ENCODE measurements at places on chromosomes 16 and 17.

GRCh38 chr16:30652718-30653117 lies 2.0 kb downstream of the PRR14 start:
- no peak for DNase-seq

DNA sequence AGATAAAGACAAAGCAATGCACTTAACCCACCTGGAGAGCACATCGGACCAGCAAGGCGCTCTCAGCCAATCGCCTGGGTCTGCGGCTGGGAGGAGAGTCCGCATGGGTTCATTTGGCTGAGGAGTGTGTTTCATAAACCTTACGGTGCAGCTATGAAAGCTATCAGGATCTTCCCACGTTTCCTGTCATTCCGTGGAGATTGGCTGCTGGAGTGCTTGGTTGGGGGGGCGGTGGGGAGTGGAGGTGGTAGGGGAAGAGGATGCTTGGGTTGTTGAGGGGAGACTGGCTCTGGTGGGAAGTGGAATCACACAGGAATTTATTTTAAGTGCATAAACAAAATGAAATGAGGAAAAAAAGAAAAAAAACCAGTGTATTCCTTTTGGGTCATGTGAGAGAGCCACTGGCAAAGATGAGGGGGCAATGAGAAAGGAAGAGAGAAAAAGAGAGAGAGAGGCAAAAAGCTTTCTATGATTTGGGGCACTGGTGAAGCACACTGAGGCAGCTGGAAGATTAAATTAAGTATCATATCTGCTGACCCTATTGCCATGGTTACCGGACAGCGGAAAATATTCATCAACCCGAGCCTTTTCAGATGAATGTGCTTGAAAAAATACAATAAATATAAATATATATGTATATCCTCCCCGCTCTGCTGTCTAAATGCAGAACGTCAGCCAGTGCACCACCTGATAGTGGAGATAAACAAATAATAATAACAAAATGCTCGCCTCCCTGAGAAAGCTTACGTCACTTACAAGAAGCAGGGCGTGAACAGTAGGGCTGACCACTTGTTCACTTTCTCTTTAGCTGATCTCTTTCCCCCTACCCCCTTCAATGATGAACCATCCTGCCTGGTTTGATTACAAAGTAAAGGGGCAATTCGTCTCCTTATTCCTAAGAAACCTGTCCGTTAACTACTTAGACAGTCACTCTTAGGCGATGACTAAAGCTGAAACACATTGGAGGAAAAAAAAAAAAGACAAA lies 457.0 kb upstream of the ZFHX3 start:
- DNase-seq, result no peak

DNA sequence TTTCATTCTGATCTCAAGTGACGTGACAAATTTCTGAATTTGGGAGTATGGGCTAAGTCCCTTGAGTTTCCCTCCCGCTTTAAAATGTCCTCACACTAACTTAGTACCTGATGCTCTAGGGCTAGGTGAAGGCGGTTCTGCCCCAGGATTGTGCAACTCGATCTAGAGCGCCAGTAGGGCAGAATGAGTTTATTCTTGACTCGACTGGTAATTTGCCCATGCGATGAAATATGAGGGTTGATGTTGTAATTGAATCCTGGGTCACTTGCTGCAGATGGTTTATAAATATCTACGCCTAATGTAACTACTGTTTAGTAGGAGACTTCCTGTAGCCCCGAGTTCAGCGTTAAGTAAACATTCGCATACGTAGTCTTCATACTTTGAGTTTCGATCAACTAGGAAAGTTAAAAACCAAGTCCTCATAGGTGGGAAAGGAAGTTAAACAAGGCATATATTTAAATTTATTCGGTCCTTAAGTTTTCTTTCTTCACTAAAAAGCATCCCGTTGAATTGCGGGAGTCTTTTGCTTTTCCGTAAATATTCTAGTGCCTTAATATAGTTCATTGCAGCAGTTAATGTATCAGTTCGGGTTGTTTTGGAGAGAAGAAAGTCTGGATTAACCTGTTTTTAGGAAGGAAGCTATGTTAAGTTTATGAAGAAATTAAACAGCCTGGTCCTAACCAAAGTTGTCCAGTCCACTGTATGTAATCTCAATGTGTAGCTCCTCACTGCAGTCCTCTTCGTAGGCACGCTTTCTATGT lies 1.6 kb downstream of the CTCF start:
- no peak for DNase-seq

- no peak for DNase-seq
These were observed 11.2 kb downstream of the GALK1 start for GRCh38 chr17:75753514-75754377.

DNA sequence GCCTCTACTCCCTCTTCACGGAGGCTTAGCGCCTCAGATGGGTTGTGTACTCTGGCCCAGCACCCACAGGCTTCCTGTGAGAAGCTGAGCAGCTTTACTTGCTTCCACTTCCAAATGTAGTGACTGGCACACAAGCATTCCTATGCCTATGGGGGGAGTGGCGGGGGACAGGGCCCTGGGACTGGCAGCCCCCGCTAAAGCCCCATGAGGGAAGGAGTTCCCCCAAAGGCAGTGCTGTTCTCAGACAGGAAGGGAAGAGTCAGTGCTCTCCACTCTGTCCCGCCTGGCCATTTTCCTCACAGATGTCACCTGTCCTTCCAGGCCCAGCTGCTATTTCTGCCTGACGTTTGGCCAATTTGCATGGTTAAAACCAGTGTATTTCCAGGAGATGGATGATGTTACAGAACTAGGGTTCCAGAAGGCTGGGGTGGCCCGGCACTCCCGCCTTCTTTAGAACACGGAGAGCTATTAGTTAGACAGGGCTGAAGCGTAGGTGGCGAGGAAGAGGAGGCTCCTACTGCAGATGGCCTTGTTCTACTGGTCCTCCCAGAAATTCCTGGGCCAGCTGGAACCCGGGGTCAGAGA lies 83.9 kb upstream of the FBXO47 start:
- no peak for DNase-seq

GRCh38 chr16:89020068-89020924 lies 43.3 kb upstream of the CBFA2T3 start:
- no peak for DNase-seq

GRCh38 chr17:73814075-73814474 lies 169.8 kb upstream of the SDK2 start:
- no peak for DNase-seq

GRCh38 chr16:28876973-28877654 lies 1.2 kb upstream of the ATP2A1 start:
- DNase-seq, result no peak

- DNase-seq, result no peak
These were observed 22.5 kb upstream of the DYNLL2 start for GRCh38 chr17:58060596-58061191.

DNA sequence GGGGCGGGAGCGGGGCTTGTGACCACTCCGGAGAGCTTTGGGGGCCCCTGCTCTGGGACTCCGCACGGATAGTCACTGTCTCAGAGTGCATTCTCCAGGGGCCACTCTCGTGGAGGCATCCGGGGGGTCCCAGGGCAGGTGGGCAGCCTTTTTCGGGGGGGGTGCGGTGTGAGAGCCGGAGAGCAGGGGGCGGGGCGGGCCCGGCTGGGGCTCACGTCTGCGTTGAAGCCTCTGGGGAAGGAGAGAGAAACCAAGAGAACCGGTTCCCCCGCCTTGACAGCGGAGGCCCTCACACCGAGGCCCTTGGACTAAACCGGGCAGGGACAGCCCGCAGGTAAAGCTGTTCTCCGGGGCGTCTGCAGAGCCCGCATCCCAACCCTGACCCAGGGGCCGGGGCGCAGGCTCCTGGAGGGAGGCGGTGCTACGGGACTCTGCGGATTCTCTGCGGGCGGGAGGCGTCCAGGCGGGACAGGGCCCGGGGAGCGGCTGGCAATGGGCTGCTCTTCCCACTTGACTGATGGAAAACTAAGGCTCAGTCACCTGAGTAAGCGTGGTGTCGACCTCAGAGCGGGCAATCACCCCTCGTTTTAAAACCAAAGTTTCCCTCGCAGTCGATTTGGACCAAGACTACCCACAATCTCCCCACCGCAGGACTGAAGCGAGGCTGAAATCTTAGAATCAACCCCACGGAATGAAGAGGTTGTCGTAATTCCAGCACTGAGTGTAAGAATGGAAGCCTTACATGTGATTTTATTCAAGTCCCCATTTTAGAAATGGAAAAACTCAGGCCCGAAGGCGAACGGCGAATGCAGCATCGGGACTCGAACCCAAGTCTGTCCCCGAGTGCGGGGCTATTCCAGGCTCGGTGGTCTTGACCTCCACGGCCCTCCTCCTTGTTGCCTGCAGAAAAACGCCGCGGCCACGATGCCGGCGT lies 49.6 kb upstream of the AMZ2 start:
- DNase-seq, result no peak

DNA sequence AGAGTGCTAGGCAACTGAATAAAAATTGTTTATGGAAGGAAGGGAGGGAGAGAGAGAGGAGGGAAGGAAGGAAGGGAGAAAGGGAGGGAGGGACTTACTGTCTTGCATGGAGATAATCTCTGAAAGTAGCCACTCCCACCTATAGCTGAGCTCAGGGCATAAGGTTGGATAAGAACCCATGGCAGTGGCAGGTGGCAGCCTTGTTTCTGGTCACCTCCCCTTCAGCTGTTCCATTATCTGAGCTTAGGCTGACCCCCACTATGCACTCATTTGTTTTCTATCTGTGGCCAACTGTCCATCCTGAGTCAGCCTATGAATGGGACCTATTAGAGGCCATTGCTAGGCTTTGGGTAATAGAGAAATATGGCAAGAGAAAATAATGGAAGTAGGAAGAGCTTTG lies 25.3 kb upstream of the MTMR4 start:
- no peak for DNase-seq

- DNase-seq, result no peak
These were observed 47.9 kb upstream of the TAOK1 start for GRCh38 chr17:29342158-29342765.

DNA sequence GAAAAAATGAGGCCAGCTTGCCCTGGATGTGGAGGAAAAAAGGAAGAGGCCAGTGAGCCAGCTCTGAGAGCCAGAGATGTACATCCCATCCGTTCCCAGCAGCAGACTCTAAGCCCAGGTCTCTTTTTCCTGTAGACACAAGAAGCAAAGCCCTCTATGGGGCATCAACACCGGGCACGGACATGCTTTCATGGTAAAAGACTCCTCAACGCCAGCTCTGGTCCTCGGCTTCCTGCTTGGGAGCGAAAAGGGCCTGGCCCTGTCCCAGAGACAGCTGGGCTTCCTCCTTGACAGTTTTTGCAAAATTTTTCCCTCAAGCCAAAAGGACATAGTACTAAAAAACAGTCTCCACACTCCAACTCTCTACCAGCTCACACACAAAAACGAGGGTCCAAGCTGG lies 27.1 kb downstream of the PELP1 start:
- DNase-seq, result no peak

DNA sequence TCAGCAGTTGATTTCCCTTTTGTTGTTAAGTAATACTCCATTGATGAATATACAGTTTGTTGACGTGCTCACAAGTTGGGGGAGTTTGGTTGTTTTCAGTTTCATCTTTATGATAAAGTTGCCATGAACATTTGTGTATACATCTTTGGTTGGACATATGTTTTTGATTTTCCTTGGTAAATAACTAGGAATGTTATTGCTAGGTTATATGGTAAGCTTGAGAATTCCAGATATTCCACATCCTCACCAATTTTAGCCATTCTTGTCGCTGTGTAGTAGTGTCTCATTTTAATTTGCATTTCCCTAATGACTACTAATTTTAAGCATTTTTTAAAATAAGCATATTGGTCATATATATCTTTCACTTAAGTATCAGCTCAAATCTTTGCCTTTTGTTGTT lies 55.0 kb upstream of the RASL10B start:
- no peak for DNase-seq
